ENCODE measurements at places on chromosomes 11 and 22.

DNA sequence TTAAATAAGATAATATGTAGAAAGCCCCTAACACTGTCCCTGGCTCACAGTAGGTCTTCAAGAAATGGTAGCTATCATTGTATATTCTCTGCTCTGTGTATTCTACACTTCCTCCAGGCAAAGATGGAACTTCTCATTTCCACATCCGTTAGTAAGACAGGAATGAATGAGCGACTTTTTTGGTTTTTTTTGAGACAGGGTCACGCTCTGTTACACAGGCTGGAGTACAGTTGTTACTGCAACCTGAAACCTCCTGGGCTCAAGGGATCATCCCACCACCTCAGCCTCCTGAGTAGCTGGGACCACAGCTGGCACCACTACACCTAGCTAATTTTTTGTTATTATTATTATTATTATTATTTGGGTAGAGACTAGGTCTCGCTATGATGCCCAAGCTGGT, 2.3 kb upstream of the CLPB start:
- peak; percentile 9 for DNase-seq

DNA sequence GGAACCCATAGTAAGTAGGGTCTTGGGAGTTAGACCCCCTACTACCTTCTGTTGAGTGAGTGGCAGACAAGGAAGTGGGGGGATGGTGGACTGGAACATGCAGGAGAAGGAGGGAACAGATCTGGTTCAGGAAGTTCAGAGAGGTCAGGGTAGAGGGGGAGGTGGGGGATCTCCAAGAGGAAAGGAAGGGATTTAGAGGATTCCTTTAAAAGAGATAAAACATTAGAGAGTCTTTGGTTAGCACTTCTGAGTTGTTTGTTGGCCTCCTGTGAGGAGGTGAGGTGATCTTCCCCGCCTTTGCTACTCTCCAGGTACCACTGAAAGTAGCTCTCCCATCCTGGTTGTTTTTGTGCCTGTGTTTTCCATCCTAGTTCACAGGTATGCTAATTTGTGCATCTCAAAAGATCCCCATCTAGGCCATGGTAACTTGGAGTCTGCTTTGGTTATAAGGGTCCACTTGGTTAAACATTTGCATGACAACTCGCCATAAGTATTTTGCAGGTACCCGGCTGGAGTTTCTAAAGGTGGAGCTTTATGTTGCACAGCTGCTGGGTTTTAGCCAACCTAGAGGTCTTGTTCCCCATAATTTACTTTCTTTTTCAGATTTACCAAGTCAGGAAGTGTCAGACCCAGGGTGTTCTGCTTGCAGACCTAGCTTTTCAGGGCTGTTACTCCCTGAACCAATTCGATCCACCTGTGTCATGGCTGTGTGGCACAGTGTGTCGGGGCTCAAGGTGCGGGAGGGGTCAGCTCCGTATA, 79.3 kb upstream of the SORL1 start:
- no peak for DNase-seq

DNA sequence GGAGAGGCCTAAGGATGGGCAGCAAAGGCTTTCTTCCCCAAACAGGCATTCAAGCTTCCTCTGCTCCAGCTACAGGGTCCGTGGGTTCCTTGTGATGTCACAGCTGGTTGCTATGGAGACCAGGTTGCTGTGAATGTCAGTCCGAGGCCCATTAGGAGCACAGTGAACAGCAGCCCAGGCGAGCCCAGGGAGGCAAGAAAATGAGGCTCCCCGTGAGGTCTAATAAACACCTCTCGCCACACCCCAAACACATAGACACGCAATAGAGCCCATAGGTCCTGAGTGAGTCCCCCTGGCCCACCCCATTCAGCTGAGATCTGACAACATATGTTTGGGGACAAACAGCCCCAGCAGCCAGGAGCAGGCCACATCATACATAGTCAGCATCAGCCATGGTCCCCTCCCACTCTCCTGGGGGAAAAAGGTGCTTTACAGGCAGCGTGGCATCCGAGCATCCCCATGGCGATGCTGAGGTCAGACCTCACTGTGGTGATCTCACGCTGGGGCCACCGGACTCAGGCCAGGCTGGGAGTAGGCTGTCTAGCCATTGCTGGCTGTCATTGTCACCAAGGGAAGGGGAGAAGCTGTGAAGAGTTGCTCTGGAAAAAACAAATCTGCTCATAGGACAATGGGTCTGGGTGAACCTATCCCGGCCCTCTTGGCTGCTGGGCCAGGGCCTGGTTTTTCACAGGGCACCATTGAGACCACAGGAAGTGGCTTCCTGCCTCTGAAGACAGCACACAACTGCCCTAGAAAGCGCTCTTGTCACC, 23.1 kb upstream of the TP53I11 start:
- DNase-seq, result no peak

DNA sequence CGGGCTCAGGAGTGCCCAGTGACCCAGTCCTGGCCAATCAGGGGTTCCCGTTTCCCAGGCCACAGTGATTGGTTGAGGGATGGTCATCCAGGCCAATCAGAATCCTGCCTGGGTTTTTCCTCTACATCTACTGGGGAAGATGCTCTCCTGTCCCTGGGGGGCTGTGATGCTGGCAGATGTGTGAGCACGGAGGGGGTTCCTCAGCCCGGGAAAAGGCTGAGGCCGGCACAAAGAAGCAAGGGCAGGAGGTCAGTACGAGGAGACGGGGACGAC, 171.2 kb downstream of the CTTN start:
- no peak for DNase-seq

GRCh38 chr11:125088576-125089455, 22.6 kb downstream of the TMEM218 start:
- DNase-seq, result peak; percentile 43

GRCh38 chr11:771617-772204, 5.6 kb downstream of the GATD1 start:
- DNase-seq, result no peak

DNA sequence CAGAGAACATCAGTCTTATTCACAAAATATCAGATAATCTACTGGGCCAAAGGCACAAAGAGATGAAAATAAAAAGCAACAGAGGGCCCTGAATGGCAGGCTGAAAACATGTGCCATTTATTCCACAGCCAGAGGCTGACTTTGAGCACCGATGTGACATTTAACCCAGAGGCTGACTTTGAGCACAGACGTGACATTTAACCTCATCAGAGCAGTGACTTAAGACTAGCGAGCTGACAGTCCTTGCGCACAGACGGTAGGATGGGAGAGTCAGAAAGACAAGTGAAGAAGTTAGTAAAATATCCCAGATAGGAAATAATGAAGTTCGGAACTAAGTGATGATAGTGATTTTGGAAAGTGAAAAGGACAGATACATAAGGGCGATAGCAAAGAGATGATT, 65.3 kb downstream of the FLI1 start:
- no peak for DNase-seq

DNA sequence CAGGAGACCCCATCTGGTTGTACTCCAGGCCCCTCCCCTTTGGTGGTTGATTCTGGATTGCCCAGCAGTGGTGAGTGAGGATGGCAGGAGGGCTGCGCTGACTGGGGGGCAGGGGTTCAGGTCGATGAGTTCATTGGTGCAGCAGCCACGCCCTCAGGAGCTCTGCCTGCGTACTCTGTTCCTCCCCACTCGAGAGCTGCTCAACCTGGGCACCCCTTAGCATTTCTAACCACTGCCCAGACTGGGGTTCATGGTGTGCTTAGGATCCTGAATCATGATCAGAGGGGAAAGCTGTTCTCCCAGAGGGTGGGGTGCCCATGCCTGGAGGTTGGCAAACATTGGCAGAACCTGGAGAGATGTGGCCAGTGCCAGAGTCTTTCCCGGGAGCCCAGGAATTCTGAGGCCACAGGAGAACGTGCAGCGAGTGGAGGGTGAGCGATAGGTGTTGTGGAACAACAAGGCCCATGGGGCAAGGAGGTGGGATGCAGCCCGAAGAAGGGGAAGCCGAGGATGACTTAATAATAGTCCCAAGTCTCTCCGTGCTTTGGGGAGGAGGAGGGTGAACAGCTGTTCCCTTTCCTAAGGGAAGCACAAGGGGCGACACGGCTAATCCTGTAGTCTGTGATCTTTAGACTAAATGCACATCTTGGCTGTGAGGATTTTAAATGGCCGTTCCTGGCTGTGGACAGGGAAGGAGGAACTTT, 75.5 kb downstream of the SCN3B start:
- no peak for DNase-seq

DNA sequence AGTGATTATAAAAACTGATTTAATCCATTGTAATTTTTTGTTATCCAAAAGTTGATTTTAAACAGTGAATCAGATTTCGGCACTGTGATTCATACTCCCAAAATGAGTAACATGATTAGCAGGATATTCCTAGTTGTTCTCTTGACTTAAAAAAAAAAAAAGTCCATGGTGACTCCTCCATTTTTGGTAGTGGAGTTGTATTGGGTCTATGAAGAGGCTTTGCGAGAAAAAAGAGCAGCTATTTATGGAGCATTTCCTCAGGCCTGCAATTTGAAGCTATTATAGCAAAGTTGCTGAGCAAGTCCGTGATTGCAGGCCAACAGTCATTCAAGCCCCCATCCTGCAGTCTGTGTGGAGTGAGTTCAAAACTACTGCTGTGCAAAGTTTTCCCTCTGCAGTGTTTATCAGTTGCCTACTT, 28.8 kb downstream of the YAP1 start:
- DNase-seq, result no peak

All from DMS79 treated with DMSO at 0.1 percent for 48 hours (cell line).